Activated CD8-positive, alpha-beta memory T cell treated with anti-CD3 and anti-CD28 coated beads for 1 hour (primary cell): ENCODE measurements at places on chromosomes 7 and 10.

- DNase-seq: no peak
Measured at GRCh38 chr10:88841316-88842111, 10.1 kb downstream of the ANKRD22 start.

- DNase-seq: no peak
Measured at GRCh38 chr7:158093156-158093796, 494.3 kb downstream of the PTPRN2 start.

DNA sequence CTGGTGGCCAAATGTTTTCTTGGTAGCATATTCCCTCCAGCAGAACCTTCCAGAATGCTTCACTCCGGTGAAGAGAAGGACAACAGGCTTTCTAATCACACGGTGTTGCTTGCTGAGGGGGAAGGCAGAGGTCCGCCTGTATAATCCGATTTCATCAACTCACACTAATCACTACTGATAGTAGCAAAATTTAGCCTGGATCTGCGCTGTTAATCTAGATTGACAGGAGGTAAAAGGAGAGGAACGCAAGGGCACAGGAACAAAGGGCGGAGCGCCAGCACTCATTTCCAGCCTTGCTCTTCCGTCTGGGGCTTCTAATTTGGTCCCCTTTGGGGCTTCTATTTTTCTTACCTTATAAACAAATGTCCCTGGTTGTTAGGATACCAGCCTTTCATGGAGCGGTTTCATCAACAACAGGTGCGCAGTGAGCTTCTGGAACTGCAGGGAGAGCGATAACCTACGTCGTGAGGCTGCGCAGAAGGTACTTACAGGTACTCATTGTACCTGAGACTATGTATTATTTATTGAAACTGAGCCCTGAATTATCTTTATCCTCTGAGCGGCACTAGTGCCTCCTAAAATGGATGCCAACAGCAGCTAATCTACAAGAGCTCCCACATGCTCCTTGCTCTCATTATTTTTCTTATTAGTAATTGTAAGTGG, 150.6 kb downstream of the CACNB2 start:
- DNase-seq: no peak

- no peak for DNase-seq
Measured at GRCh38 chr10:105952153-105952552, 1212.4 kb downstream of the SORCS1 start.

GRCh38 chr7:69722843-69723242, 124.6 kb downstream of the AUTS2 start:
- DNase-seq: no peak
